ENCODE measurements at places on chromosomes 16 and 17. TPM values are rescaled to one million over a fixed set of nuclear protein-coding genes. Genes with fewer than 3 reads are reported as not detected.

The C17orf67 gene
- 0.55 TPM for total RNA-seq

The RETREG3 gene
- total RNA-seq, result 42.8 TPM

The KCNAB3 gene
- 1.3 TPM for total RNA-seq

The TBX6 gene
- 0.19 TPM for total RNA-seq

The KRT13 gene
- total RNA-seq, result not detected

The NACA2 gene
- total RNA-seq, result not detected

The OR4D1 gene
- total RNA-seq, result not detected

The IRX6 gene
- total RNA-seq, result not detected

The CFAP97D1 gene
- total RNA-seq, result not detected

The TEDC2 gene
- 5.6 TPM for total RNA-seq

The PDF gene
- 21.2 TPM for total RNA-seq

The ZNF689 gene
- 5.8 TPM for total RNA-seq

The HSPB9 gene
- not detected for total RNA-seq

The DNAAF1 gene
- total RNA-seq, result not detected

The PPP1R9B gene
- total RNA-seq, result 30.2 TPM

The C16orf92 gene
- total RNA-seq, result not detected

The ITGAD gene
- total RNA-seq, result not detected

The ABAT gene
- total RNA-seq, result 3.7 TPM

The TNP2 gene
- total RNA-seq, result not detected

The CLEC18A gene
- total RNA-seq, result 0.08 TPM

The SEPTIN12 gene
- total RNA-seq, result not detected

The TBC1D3K gene
- total RNA-seq, result not detected

The KRT26 gene
- not detected for total RNA-seq

The NPIPB9 gene
- not detected for total RNA-seq

The TMEM238L gene
- not detected for total RNA-seq

The DHX8 gene
- 26.2 TPM for total RNA-seq

The HOXB4 gene
- not detected for total RNA-seq

The C16orf46 gene
- total RNA-seq, result 0.11 TPM

The PSMB3 gene
- total RNA-seq, result 391 TPM

The SPNS2 gene
- total RNA-seq, result 0.08 TPM

The MT3 gene
- not detected for total RNA-seq

The MAPT gene
- total RNA-seq, result 0.23 TPM

The OR2C1 gene
- total RNA-seq, result not detected

The TMC5 gene
- total RNA-seq, result not detected

The NME2 gene
- 1,512 TPM for total RNA-seq
